Cerebellum (tissue), 4 donors: ENCODE measurements at places on chromosomes 12 and 14. TPM values are rescaled to one million over a fixed set of nuclear protein-coding genes. Genes with fewer than 3 reads are reported as not detected.

GRCh38 chr14:64549791-64550620 lies at the start of gene PPP1R36:
Gene PPP1R36 (plus strand): TSS chr14:64549961. CDS start chr14:64549998, 37 bp downstream.
- peak; percentile 15 for DNase-seq

GRCh38 chr12:1562813-1563407 lies 31.5 kb downstream of the FBXL14 start:
- DNase-seq: no peak

DNA sequence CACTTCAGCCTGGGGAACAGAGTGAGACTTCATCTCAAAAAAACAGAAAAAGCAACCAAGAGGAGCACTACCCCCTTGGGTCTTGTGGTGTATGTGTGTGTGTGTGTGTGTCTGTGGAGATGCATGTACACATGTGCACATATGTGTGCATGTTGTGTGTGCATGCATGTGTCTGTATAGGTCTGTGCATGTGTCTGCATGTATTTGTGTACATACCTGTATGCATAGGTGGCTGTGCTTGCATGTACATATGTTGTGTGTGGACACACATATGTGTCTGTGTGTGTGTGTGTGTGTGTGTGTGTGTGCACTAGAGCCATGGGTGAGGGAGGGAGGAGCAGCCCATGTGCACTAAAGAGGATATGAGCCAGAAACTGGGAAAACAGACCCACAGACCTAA lies 49.1 kb downstream of the ARL6IP4 start:
- DNase-seq: no peak

GRCh38 chr14:53192052-53192760 lies 39.1 kb upstream of the DDHD1 start:
- DNase-seq: no peak

- no peak for DNase-seq
Observed at GRCh38 chr12:67634303-67634761, 14.2 kb upstream of the DYRK2 start.

DNA sequence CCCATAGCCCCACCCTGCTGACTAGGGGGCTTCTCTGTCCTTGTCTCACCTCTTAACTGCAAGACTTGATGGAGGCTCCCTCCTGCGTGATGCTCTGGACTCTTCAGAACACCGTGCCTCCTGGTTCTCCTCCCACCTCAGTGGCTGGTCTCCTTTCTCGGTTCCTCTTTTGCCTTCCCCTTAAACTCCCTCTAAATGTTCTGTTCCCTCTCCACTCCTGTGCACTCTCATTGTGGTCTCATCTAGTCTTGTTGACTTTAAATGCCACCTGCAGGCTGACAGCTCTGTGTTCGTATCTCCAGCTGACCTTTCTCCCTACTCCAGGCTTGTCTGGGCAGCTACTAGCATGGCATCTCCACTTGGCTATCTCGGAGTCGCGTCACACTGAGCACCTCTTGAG lies 28.3 kb downstream of the DYNC1H1 start:
- no peak for DNase-seq

DNA sequence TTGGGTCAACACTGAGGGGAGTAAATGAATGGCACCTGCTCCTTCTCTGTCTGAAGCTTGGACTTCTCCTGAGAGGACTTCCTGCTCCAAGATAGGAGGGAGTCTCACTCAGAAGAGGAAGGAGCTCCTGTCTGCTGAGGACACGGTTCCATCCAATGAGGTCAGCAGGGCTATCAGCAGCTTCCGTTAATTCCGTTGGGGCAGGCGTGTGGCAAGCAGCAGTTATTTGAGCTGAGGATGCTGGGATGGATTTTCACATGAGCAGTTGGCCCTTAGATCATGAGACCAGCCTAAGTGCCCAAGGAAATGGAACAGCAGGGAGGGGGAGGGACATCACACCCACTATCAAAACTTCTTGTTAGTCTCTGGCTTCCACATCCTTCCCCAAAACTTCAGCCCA lies 159.0 kb upstream of the PZP start:
- DNase-seq: no peak

DNA sequence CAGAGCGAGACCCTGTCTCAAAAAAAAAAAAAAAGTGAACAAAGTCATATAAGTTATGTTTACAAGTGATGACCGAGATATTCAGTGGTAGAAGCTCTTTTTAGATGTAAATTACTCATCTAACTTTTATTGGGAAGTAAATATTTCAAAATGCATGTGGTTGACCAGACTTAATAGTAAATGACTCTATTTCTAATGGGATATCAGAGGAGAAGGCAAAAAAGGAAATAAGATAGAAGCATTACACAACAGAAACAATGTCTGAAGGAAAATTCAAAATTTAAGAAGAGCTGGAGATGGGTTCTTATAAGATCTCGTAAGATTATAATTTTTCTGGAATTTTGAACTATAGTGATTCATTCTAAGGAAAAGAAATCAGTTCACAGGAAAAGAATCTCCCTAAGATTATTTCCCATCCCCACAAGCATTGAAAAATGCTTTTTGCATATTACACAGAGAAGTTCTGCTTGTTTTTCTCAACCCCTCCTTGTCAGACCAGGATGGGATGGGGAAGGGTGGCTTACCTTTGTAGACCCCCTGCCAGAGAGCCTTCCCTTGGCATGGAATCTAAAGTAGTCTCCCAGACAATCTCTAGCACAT lies 63.1 kb upstream of the STK38L start:
- DNase-seq: no peak

DNA sequence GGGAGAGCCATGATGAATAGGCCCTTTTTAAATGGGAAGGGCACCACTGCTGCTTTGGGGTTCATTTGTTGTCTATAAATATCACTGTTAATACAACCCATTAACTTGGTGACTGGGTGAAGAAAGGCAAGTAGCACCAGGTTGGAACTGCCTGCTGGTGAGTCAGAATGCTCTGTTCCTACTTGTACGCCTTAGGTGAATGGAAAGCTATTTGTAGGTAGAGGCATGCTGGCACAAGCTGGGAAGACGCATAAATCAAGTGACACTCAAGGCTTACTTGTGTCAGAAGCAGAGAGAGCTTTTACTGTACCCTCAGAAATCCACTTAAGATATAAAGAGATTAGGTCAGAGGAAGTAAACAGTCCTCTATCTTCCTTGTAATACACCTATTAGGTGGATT lies 142.5 kb downstream of the TMX1 start:
- no peak for DNase-seq

DNA sequence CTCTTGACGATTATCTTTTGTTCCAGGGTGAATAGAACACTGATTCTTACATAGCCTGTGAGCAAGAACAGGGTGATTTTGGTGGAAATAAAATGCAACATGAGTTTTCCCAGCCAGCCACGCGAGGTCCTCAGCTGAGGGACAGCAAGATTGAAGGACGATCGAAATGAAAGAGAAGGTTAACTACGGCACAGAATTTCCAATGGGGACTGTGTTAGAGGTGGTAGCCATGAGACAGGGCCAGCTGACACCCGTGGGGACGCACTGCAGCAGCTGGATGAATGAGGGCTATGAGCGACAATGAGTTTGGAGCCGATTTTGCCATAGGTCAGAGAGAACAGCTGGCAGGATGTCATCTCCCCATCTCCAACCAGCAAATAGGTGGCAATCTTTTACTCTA lies 243.4 kb upstream of the PELI2 start:
- no peak for DNase-seq

DNA sequence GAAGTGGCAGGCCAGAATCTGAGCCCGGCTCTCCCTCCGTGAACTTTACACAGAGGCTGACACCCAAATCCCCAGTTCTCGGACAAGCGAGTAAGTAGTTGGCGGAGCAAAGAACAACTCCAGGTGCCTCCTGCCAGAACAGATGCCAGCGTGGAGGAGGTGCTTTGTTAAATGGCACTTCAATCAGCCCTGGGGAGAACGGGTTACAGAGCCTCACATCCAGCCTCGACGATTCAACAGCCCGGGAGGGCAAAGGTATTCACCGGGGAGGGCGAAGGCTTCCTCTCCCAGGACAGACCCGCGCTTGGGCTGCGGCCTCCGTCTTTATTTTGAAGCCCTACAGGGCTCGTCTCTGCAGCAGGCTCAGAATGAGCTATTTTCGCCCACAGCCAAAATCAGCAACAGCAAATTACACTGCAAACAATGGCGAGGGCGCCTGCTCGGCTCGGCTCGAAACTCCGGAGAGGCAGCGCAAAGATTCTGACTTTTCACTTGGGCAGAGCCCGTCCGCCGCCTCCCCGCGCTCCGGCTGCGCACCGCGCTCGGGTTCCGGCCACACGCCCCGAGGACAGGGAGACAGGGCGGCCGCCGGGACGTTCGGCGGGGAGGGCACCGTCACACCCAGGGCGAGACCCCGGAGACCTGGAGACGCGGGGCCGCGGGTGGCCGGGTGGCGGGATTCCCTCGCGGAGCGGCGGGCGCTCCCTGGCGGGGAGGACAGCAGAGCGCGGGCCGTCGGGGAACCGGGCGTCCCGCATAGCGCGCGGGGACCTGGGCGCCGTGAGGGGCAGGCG lies 811 bp downstream of the TMCC3 start:
- DNase-seq: peak; percentile 8

DNA sequence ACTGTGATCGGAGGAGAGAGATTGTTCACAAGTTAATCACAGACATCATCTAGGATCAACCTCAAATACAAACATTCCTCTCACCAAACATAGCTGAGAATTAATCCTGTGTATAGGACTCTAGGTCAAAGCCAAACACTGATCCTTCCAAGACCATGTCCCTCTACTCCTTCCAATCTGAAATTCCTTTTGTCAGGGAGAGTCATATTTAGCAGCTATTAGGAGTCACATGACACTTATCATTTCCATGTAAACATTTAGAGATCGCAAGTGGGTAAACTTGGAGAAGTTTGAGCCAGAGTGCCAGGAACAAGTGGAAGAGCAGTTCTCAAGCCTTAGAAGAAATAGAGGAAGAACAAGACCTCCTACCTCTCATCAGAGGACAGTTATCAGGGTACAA lies 13.5 kb downstream of the OR2AP1 start:
- no peak for DNase-seq

DNA sequence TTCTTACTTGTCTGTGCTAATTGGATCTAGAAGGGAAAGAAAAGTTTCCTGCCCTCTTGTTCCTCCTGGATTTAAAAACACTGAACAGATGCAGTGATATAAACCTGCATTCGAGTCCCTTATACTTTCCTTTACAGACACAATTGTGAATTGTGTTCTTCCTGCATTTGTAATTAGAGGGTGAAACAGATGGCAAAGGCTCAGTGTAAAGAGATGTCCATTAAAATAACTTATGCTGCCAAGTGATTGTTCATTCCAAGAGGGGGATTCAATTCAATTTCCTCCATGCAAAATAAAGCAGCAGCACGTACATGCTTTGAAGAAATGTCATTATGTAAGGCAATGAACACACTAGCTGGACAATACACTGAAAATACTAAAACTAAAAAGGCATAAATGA lies 248.3 kb upstream of the LRIG3 start:
- DNase-seq: no peak

DNA sequence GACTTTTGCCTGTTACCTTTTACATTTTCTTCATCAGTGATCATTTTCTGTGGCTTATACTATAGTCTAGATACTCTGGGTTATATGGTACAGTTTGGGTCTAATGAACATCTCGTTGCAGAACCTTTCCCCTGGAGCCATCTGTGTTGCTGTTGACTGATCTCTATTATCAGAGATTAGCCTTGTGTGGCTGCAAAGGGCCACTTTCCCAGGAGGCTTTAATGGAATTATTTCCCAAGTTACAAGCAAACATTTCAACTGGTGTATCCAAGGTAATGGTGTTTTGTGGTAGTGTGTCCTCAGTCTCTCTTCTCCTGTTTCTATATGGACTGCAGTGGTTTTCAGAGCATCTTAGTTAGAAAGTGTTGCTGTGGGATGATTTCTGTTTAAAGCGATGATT lies 25.9 kb downstream of the UTP20 start:
- no peak for DNase-seq

GRCh38 chr12:29316752-29317151 lies 64.2 kb downstream of the ERGIC2 start:
- DNase-seq: peak; percentile 2

DNA sequence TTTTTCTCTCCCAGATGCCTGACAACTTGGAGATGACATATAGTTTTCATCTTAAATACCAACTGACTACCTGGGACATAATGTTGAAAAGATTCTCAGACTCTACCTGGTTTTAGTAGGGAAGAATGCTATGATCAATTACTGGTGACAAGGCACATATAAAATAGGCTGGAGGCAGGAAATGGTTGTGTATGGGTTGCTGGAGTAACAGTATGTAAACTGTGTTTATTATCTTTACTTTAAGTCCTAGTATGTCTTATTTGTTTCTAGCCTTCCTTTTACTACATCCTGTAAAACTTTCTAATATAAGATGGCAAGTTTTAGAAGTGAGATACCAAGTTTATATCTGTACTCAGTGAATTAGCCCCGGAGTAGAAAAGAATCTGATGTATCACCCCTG lies 98.1 kb downstream of the NUBPL start:
- DNase-seq: no peak

GRCh38 chr12:116404247-116404646 lies 126.8 kb upstream of the MED13L start:
- DNase-seq: no peak

DNA sequence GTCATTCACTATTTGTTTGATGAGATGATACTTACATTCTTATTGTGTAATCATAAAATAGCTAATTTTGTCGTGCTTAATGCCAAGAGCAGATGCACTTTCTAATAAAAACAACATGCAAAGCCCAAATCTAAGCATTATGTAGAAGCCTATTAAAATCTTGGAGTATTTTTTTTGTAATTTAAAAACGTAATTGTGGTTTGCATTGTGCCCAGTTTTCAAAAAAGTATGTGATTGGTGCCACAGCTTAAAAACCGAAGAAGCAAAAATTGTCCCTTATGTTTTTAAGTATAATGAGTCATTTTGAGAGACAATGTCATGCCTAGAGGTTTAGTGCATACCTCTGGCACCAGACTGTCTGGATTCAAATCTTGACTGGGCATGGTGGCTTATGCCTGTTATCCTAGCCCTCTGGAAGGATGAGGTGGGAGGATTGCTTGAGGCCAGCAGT lies 464.8 kb upstream of the RGS6 start:
- DNase-seq: no peak

GRCh38 chr12:49683599-49684309 lies 23.5 kb downstream of the FMNL3 start:
- DNase-seq: no peak

GRCh38 chr12:24302708-24303107 lies 353.2 kb upstream of the SOX5 start:
- no peak for DNase-seq

DNA sequence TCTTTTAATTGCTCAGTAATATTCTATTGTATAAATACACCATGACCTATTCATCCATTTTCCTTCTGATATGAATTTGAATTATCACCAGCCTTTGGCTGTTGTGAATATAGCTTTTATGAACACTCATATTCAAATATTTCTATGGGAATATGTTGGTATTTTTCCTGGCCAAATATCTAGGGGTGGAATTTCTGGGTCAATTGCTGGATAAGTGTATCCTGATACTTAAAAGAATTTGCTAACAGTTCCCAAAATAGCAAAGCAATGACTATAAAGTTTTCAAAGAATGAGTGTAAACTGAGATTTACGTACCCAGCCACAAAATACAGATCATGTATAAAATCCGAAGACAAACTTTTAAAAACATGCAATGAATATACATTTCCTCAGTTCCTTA lies 148.7 kb upstream of the CLEC14A start:
- DNase-seq: no peak

DHRS4L2 gene
- 4.7 TPM for total RNA-seq

RBM25 gene
- 100 TPM for total RNA-seq

CAPZA3 gene
- not detected for total RNA-seq

SERPINA12 gene
- total RNA-seq: not detected

KRT7 gene
- total RNA-seq: not detected

BCL2L14 gene
- not detected for total RNA-seq

MIPOL1 gene
- 31.0 TPM for total RNA-seq

TBX3 gene
- 3.7 TPM for total RNA-seq

TSHR gene
- 1.5 TPM for total RNA-seq

RPS6KL1 gene
- 42.4 TPM for total RNA-seq
